SHP77 (cell line): ENCODE measurements at places on chromosomes 2 and 18.

- DNase-seq = no peak
Measured at GRCh38 chr2:71858071-71858470, 289.6 kb downstream of the CYP26B1 start.

DNA sequence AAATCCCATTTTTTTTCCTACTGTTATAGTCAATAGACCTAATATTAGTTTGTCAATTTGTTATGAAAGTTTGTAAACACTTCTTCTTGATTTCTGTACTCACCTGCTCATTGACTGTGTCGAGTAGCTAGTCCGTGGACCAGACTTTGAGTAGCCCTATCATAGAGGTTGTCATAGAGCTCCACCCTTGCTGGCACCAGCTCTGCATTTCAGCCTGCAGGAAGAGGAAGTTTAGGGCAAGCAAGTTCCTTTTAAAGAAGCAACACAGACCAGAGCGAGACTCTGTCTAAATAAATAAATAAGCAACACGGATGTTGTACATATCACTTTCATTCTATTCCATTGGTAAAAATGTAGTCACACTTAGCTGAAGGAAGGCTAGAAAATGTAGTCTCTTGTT lies 74.0 kb downstream of the MCFD2 start:
- DNase-seq = no peak

DNA sequence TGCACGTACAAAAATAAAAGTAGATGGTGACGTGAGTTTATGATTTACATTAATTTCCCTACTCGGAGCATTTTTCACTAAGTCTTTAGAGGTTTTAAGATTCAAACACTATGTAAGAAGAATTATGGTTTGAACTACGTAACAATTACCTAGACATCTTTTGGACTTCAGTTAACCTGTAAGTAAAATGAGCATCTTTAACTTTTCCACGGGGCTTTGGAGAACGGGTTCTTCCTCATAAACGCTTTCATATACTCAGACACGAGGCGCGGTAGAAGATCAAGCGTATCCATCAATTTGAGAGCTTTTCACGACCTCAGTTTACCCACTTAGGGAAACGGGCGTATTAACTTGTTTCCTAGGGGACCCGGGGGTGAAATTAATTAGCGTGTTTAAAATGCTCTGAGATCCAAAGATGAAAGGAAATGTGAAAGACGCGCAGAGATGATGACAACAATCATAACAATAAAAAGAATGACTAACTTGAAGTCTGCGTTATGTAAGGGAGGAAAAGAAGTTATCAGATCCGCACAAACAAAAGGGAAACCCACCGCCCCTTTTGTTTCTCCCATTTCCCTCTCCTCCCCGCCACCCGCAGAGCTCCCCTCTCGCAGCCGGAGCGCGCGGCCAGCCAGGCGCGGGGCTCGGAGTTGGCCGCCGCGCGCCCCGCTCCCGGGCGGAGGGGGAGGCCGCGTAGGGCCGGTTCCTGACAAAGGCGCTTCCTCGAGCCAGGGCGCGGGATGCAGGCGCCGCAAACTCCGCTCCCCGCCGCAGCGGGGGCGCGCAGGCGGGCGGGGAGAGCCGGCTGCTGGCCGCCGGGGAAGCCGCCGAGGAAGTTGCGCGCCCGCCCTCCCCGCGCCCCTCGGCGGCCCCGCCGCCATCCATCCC lies 807 bp downstream of the PELI1 start:
- DNase-seq = no peak

- no peak for DNase-seq
Measured at GRCh38 chr2:120543899-120544298, 191.8 kb upstream of the GLI2 start.

DNA sequence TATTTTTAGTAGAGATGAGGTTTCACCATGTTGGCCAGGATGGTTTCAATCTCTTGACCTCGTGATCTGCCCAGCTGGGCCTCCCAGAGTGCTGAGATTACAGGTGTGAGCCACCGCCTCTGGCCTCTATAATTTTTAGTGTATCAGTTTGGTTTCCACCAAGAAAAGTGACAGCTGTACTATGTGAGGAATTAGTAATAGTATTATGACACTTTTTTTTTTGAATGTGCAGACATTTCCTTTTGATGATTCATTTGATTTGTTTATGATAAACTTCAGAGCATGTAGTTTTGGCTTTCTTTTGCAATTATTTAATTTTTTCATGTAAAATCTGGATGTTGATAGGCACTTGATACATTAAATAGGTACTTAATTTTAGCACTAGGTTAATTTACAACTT lies 61.5 kb downstream of the PTPN4 start:
- no peak for DNase-seq

- DNase-seq = no peak
Measured at GRCh38 chr2:26432859-26433258, 31.1 kb downstream of the DRC1 start.

DNA sequence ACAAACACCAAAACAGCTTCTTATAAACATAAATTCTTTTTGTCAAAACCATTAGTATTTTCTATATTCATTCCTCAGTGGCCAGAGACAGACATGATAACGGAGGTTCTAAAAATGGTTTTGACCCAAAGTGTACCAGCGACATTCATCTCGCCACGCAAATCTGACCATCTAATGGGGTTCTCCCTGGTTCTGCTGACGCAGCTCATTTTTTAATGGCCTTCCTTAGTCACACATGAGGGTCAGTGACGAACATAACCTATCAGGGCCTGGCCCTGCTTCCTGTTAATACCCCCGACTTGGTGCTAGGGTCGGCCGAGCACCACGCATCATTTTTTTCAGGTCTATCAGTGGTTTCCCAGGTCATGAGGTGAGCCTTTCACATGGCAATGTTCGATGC lies 45.9 kb upstream of the ARL4C start:
- no peak for DNase-seq

DNA sequence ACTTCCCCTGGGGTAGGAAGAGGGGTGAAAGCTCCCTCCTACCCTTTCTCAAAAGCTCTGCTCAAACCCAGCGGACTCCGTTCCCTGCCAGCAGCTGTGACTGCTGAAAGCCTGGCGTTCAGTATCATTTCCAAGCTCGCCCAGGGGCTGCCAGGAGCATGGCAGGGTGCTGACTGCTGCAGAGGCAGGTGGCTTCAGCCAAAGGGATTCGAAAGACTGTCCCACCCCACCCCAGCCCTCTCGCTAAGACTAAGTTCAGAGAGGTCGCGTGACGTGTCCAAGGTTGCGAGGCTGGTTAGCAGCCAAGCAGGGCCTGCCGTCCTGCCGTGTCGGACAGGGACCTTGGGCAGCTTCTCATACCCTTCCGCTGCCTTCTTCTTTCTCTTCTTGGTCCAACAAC lies 72.3 kb upstream of the RAB12 start:
- DNase-seq = no peak
